ENCODE measurements at places on chromosomes 1 and 21.

- DNase-seq = peak; percentile 38
Observed at GRCh38 chr1:153100245-153100644, 5.9 kb upstream of the SPRR2E start.

DNA sequence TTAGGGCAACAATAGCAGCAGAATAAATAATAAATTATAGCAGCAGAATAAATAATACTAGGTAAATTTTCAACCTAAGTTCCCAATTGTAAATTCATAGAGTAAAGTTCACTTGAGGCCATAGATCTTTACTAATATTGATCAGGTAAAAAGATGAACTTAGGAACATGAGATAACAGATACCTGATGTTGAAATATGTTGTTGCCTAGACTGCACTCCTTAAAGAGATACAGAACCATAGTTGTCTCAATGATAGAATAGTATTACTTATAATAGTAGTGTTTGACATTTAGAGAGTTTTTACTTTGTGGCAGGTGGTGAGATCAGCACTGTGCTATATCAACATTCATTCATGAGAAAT is 378 bp upstream of the F13B start:
- DNase-seq = no peak

DNA sequence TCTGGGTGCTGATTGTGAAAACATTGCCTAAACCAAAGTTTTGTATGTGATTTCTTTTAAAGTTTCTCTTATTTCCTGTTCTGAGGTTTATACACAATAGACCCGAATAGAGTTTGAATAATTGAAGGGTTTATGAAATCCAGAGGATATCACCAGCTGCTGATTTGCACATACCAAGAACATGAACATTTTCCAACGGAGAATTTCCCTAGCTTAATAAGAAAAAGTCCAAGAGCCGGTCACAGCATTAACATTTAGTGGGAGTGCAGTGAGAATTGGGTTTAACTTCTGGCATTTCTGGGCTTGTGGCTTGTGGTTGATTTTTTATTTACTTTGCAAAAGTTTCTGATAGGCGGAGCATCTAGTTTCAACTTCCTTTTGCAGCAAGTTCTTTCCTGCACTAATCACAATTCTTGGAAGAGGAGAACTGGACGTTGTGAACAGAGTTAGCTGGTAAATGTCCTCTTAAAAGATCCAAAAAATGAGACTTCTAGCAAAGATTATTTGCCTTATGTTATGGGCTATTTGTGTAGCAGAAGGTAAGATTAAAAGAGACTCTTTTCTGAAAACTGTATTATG is at the start of gene CFH:
CFH (plus strand) TSS at position 407 of the 579 bp plus-strand sequence; CDS start at position 482, 75 bp downstream.
- peak; percentile 86 for DNase-seq

DNA sequence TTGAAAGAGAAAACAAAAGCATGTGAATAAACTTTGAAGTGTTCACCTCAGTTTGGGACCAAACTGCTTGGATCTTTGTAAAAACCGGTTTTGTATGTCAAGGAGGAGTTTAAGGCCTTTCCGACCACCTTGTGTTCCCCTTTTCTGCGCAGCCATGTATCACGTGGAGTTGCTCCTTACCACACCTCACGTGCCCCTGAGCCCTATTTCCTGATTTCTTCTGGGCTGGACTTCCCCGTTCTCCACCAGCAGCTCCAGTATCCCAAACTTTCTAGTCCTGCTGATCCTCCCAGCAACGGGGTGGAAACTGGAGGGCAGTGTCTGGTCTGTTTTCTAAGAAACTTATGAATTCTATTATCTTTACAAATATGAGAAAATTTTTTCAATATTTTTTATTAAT is 1.6 kb upstream of the SH3D21 start:
- DNase-seq = no peak

DNA sequence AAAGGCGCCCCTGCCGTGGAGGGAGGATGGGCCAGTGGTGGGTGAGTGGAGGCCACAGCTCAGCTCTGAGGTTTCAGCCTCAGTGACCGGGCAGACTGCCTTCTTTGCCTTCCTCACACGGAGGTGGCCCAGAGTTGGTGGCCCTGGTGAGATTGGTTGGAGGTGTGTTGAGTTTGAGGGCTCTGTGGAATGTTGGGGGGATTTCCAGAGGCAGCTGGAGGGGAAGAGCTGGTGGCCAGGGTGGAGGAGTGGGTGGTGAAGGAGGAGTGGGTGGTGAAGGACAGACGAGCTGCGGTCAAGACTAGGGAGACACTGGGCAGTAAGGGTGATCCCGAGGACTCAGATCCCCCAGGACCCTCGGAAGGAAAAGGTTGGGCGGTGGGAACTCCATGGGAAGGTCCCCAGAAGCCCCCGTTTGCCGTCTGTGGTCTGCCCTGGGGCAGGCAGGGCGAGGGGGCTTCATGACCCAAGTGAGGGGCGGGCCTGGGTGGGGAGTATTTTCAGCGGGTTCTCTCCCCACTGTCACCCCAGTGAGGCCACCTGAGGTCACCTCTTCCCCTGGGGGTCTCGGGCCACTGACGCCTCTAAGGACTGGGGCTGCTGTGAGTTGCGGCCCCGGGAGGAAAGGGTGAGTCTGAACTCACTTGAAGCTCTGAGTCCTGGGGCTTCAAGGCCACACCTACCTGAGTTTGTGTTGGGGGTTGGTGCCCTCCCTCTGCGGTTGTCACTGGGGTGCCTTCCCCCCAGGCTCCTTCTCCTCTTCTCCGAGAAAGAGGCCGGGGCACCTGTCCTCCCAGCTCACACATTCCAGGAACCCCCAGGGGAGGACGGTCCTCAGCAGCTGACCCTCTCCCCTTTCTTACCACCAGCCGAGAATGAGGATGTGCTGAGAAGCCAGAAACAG is 22.7 kb upstream of the PIK3CD start:
- no peak for DNase-seq

- DNase-seq = no peak
Observed at GRCh38 chr21:42222821-42223390, 4.0 kb downstream of the ABCG1 start.

GRCh38 chr1:42786097-42786496 is 1.3 kb downstream of the TMEM269 start:
- DNase-seq = no peak

GRCh38 chr1:22629886-22630285 is 6.5 kb upstream of the C1QA start:
- DNase-seq = no peak

- peak; percentile 24 for DNase-seq
Observed at GRCh38 chr1:222844411-222844779, 29.6 kb downstream of the DISP1 start.

- no peak for DNase-seq
Observed at GRCh38 chr1:15282810-15283474, 35.9 kb downstream of the FHAD1 start.

GRCh38 chr1:230833511-230833910 is 34.8 kb downstream of the C1orf198 start:
- no peak for DNase-seq

DNA sequence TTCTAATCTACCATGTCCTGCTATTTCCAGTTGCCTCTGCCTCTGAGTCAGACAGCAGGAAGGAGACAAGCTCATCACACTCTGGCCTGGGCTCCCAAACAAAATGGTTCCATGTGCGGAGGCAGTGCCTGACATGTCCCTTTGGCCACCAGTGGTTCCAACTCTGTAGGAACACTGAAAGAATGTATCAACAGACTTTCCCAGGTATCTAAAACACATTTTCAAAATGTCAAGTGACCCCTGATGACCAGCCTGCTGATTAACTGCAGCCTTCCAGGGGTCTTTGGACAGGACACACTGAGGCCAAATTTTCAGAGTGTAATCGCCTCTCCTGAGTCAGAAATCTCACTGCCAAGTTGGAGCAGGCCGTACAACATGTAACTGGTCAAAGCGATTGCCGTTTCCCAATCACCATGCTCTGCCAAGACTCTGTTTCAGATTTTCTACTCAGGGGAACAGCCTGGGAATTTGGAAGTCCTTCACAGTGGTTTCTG is 172.7 kb downstream of the TPR start:
- peak; percentile 62 for DNase-seq

- DNase-seq = peak; percentile 96
Observed at GRCh38 chr1:216464489-216464888, 41.2 kb upstream of the USH2A start.

GRCh38 chr1:40769815-40770214 is 13.8 kb upstream of the KCNQ4 start:
- no peak for DNase-seq

DNA sequence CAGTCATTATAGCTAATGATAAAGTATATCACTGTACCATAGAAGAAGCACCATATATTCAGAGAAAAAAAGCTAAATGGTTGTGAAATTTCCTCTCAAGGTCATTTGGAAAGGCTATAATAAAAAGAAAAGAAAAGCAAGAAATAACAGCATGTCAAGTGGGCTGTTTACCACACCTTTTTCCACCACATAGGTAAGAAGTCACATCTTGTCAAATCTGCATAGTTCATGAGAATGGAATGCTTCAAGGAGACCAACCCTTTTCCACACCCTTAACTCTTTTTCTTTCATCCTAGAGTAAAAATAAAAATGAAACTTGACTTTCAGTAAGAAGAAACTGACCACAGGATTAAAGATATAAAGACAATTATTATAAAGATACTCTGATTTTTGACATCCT is 91.2 kb downstream of the ATP6V1G3 start:
- DNase-seq = no peak

DNA sequence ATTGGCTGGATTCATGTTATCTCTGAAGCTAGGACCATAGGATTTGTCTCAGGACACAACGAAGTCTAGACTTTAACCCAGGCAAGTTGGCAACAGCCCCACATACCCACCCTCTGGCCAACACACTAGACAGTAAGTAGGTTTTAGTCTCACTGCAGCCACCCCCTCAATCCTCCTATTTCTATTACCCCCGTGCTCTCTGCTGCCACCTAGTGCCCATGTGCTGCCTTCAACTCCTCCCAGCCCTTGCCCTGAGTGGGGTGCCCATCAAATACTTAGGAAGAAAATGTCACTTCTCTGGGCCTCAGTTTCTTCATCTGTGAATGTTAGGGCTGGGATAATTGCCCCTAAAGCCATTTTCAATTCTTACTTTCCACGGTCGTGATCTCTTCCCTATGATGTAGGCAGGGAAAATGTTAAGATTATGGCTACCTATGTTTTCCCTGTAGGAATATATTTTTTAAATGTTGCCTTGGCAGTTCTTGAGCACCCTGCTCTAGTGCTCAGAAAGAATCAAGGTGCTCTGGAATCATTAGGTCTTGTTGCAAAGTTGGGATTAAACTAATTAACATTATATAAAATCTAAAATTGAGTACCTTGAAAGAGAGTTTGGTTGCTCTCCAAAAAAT is 213.0 kb downstream of the LMX1A start:
- DNase-seq = no peak

- no peak for DNase-seq
Observed at GRCh38 chr1:237858992-237859391, 31.7 kb downstream of the ZP4 start.

DNA sequence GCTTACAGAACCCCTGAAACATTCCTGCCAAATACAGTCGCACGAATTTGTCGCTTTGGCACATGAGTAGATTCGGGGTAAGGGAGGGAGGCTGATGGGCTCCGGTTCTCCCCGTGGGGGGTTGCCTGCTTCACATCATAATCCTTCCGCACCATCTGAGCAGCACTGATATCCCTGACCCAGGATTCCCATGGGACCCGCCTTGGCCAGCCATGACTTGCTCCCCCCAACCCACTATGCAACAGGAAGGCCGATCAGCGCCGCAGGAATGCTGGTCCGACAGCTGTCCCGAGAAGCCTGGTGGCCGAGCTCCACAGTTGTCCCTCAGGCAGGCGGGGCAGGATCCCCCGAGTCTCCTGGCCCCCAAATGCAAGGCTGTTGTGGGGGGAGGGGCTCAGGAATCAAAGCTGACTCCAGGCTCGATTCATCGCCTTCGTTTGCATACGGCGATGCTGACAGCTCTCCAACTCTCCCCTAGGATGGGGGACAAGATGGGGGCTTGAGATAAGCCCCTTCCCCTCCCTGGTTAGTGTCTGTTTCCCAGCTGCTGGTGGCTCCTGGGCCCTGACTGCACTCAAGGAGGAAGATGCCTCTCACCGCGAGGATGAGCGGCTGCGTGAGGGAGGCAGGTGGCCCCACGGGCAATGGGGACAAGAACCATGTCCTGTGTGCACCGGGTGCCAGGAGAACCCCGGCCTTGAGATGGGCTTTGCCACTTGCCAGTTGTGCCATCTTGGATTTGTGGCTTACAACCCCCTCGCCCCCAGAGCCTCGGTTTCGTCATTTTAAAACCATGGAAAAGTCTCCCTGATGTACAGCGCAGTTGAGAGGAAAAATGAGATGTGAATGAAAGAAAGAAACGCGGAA is 9.3 kb downstream of the DRAXIN start:
- peak; percentile 5 for DNase-seq

- DNase-seq = peak; percentile 96
Observed at GRCh38 chr1:210291786-210292230, 36.9 kb upstream of the HHAT start.

GRCh38 chr1:109776911-109777310 is 13.2 kb upstream of the EPS8L3 start:
- DNase-seq = peak; percentile 86

DNA sequence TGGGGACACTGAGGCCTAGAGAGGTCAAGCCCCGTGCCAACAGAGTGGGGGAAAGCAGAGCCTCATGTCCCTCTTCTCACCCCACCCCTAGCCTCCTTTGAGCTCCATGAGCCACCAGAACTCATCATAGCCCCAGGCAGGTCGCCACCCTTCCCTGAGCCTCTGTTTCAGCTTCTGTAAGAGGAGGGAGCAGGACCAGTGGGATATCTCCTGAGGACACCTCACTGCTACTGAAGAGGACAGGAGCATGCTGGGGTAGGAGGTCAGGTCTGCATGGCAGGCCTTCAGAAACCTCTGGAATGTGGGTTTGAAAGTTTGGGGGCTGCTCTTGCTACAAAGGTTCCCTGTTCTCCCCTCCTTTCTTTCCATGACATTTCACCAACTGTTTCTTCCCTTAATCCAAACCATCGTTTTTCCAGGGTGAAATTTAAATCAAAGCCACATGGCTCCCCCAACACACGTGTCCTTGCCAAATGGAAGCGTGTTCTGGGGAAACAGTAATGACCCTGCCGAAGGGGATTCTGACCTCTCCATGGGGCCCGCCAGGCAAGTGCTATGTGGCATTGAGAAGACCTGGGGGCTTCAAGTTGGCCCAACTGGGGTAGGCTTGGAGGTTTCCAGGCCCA is 88.1 kb upstream of the RUNX3 start:
- DNase-seq = peak; percentile 44

GRCh38 chr1:65813956-65814355 is 21.3 kb downstream of the PDE4B start:
- DNase-seq = no peak

DNA sequence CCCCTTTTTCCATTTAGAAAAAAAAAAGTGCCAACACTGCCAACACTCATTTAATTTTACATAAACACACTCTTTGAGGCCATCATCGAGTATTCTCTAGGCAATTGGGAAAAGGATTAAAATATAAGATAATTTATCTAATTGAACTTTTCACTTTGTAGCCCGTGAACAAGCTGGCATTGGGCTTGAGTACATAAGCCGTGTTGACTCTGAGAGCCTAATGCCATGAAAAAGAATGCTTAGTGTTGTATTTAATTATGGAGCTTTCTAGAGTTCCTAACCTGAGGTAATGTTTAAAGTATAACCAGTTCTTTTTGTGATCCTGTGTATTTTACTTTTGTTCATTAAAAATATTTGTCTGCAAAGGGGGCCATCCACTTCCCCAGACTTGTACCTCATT is 193.8 kb downstream of the LYPLAL1 start:
- no peak for DNase-seq

- no peak for DNase-seq
Observed at GRCh38 chr1:199163670-199164069, 524.8 kb downstream of the PTPRC start.

GRCh38 chr1:203582568-203582967 is 44.1 kb upstream of the ATP2B4 start:
- no peak for DNase-seq

- no peak for DNase-seq
Observed at GRCh38 chr1:117658676-117659075, 52.8 kb downstream of the TENT5C start.

- no peak for DNase-seq
Observed at GRCh38 chr1:15056515-15057285, 96.8 kb upstream of the TMEM51 start.
